ENCODE measurements at places on chromosomes 7 and 10.
A peak's percentile ranks its signal among the peaks of the same experiment; 100 is the strongest.

DNA sequence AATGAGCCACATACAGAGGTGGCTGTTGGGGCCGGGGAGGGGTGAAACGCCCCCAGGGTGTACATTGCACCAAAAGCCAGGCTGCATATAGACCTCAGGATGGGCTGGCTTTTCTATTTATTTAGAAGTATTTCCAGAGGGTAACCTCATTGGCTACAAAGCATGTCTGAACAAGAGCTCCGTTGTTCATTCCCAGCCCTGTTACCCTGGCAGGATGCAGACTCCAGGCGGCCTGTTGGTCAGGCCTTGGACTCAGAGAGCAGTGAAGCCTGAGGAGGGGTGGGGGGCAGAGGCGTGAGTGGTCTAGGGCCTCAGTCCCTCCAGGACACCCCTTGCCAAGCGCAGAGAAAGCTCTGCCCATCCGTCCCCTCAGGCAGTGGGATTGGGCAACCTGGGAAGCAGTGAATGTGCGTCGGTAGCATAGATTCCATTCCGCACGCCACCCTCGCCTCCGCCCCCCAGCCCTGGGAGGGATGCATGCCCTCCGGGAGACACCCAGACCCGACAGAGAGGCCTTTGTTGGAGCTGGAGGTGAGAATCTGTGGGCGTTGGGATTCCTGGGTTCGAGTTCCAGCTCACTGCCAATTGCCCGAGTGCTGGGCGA is 41.9 kb downstream of the TCF7L2 start:
- DNase-seq = no peak

DNA sequence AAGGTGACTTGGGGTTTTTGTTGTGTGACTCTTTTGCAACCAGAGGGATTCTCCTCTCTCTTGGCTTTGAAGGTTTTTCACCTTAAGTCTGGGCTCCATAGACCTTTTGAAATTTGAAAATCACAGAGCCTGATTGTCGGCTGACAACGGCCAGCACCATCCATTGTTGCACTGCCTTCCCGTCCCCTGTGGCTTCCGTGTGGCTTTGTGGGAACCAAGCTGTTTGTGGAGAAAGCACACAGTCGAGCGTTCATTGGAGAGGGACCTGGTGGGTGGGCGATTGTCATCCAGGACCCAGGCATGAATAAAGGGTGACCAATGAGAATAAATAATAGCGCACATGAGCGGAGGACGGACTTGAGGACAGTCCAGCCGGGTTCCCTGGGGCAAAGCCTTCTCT is 7.4 kb upstream of the RAMP3 start:
- DNase-seq = no peak

- no peak for DNase-seq
Observed at GRCh38 chr10:24357344-24358004, 148.5 kb downstream of the KIAA1217 start.

DNA sequence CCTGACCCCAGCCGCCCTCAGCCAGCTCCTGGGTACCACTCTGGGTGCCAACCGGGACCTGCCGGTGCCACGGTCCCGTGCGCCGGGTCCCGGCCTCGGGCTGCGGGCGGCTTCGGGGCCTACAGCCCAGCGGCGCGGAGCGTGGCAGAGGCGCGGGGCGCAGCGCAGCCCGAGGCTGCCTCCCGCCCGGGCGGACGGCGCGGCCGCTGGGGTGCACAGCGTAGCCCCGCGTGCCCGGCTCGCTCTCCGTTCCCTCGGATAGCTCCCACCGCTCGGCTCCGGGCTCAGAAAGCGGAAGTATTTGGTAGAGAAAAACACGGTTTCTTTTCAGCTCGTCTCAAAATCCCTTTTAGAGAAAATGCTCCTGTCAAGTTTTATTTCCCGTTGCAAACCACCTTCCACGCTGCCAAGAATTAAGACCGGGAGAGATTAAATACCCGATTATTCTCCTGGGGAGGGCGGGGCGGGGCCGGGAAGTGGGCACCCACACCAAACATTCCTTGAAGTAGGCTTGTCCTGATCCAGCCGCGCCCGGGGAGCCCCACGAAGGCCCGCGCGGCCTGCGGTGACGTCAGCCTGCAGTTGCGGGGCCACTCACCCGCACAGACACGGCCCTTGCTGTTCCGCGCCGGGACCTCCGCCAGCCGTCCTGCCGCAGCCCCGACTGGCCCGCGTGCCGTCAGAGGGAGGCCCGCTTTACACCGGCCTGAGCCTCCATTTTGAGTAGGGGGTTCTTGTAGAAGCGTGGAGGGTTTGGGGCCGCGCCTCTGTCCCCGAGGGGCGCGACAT is 7.2 kb downstream of the HOXA13 start:
- DNase-seq = no peak

- DNase-seq = no peak
Observed at GRCh38 chr10:62726142-62726541, 78.4 kb upstream of the ADO start.

DNA sequence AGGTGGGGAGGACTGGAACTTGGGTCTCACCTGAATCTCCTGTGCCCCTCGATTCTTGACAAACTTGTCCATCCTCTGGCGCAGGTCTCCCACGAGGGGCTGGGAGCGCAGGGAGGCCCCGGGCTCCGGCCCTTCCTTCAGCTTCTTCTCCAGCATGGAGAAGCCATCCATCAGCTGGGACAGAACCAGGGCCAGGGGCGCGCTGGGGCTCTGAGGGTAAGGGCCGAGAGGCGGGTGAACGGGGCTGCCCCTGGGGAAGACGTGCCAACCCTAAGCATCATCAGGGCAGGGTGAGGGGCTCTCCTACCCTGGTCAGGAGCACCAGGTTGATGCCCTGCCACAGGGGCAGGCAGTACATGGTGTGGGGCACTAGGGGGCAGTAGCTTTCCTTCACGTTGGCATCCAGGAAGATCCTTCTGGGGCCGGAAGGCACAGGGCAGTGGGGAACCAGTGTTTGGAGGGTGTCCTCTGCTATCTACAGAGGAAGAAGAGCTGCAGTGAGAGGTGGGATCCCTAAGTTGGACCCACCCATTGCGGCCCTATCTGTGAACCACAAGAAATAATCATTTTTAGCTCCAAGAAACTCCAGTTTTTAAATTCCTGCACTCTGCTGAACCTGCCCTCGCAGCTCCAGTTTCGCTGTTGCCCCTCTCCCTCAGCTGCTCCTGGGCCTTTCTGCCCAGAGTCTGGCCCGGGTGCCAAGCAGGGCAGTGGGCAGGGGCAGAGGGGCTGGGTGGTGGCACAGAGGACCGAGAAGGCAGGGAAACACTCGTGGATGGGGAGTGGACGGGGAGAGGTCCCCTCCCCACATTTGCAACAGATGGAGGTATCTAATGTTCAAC is 10.8 kb upstream of the PYROXD2 start:
- DNase-seq = no peak

GRCh38 chr7:76333511-76334101 is 25.2 kb downstream of the YWHAG start:
- DNase-seq = no peak

DNA sequence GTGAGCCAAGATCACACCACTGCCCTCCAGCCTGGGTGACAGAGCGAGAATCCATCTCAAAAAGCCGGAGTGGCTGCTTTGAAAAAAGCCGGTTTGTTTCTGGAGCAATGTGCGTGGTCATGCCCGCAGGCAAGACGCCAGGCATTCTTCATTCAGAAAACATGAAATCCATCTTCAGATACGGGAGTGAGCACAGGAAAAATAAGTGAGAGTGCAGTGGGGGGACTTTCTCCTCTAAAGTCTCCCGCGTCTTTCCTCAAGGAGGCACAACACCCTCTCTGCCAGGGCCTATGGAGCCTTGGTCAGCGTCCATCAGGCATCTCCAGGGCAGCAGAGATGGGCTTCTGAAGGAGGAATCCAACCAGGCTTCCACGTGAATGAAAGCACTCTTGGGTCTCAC is 62.3 kb upstream of the DGKI start:
- no peak for DNase-seq

DNA sequence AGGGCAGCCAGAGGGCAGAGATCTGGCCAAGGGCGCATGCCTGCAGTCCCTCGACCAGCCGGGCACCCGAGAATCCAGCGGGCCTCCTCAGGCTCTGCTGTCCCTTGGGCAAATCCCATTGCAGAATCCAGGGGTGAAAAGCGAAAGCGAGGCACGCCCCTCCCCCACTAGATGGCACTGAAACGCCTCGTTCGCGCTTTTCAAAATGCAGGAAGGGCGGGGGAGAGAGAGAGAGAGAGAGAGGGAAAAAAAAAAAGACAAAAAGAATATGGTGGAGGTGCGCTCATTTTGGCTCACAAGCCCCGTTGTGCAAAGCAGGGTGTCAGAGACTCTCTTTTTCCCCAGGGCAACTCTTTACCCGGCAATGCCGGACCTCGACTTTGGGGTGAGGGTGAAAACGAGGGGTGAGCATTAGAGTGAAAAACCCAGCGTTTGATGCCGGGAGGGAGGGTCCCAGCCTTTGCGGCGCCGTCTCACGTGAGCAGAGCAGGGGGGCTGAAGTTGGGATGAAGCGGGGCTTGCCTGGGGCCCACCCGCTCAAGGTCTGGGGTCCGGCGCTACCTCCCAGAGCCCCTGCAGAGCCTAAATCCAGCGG is 2.5 kb upstream of the TMEM178B start:
- DNase-seq = no peak

DNA sequence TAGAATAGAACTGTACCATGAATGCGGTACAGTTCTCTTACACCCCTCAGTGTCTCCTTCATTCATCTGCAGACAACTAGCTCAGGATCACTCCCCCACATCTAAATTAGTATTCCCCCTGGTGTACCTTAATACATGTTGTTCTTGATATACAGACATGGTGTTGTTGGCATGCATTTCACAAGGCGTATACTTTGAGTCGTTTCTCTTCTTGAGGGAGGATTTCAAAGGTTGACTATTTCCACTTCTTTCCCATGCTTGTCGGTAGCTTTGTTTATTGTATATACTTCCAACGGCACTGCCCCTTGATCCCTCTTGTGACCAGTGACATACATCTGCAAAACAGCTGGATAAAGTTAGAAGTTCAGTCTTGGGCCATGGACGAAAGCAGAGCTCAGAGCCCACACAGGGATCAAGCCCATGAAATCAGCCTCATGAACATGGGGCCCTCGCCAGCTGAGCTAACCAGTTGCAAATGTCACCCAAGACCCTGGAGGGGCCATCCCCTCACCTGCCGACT is 8.6 kb downstream of the CPA4 start:
- DNase-seq = no peak

DNA sequence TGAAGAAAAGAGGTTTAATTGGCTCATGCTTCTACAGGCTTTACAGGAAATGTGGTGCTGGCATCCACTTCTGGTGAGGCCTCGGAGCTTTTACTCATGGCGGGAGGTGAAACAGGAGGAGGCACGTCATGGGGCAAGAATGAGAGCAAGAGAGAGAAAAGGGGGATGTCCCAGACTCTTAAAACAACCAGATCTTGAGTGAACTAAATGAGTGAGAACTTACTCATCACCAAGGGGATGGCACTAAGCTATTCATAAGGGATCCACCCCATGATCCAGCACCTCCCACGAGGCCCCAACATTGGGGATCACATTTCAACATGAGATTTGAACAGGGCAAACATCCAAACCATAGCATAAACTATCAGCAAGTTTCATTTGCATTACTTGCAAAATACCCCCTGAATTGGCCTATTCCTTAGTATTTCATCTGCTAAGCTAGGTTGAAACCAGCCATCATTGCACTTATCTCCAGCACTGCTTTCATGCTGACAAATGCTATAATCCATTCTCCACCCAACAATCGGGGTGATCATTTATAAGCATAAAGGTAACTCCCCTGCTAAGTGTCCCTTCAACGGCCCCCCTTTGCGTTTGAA is 179.0 kb downstream of the NOC3L start:
- DNase-seq = peak; percentile 99

DNA sequence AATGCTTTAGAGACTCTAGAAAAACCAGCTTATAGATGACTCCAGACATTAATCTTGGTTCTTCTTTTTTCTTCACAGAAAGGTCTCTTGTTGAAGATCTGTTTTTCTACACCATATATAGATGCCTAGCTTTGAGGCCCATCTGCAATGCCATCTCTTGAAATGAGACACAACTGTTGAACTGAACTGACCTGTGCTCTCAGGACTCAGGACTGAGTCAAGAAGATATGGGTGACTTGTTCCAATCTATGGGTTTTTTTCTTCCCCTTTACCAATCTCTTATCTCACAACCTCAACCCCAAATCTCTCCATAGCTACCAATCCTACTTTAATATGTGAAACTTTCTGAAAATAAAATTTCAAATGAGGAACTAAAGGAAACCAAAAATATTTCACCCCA is 194.7 kb downstream of the SNX13 start:
- DNase-seq = no peak

DNA sequence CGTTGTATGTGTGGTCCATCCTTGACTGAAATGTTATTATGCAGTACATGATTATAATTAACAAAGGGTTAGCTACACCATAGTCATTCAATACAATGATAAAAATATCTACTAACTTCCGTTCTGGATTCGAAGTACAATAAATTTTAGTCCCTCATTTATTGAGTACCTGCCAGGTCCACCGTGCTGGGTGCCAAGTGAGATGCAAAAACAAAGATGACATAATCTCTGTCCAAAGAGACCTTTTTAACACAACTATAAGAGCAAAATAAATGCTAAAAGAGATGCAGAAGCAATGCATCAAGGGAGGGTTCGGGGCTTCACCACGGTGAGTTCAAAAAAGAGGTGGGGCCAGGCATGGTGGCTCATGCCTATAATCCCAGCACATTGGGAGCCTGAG is 33.1 kb downstream of the LAMB1 start:
- no peak for DNase-seq

- no peak for DNase-seq
Observed at GRCh38 chr10:28312572-28312971, 9.7 kb upstream of the MPP7 start.

GRCh38 chr7:155867734-155868400 is 55.6 kb upstream of the SHH start:
- no peak for DNase-seq

- no peak for DNase-seq
Observed at GRCh38 chr10:74953214-74953613, 126.8 kb downstream of the KAT6B start.

DNA sequence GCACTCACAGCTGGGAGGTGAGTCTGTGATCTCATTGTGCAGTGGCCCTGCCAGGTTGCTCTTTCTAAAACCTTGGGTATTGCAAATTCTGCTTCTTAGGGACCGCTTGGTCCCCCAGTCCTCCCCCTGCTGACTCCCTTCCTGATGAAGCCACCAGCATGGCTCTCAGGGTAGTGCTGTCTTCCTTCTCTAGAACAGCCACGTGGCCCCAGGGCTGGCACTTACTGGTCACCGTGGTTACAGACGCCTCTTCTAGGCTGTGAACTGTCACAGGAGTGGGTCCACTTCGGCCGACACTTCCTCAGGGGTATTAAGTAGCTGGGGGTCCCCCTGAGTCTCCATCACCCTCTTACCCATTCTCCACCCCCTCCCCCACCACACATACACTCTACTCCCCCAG is 2.7 kb upstream of the HTRA1 start:
- DNase-seq = no peak

- no peak for DNase-seq
Observed at GRCh38 chr7:112866424-112866823, 76.2 kb upstream of the TMEM168 start.

Measured in AG04450 (cell line).